Stimulated activated CD8-positive, alpha-beta memory T cell treated with anti-CD3 and anti-CD28 coated beads, Interleukin-15, amount 100 ng/mL, for 24 hours (primary cell): ENCODE measurements at places on chromosomes 12 and 14.

GRCh38 chr14:99254328-99255009 is 17.5 kb downstream of the BCL11B start:
- no peak for DNase-seq

DNA sequence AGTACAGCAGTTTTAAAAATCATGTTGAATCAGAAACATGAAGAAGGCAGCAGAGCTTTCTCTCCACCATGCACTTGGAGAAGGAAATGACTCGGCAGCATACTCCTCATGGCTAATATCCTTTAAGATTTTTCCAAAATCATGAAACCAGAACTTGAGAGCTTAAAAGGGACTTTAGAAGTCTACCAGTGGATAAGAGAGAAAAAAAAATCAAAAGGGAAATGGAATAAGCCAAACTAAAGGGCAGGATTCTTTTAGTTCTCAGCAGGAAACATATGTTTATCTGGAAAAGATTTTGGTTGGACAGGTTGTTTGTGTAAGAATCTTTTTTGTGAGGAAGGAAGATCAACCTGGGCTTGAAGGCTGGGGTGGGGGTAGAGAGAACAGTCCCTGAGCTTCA is 111.8 kb downstream of the PRKCH start:
- DNase-seq: no peak

GRCh38 chr14:102805371-102805891 is 28.2 kb downstream of the TRAF3 start:
- DNase-seq: no peak

DNA sequence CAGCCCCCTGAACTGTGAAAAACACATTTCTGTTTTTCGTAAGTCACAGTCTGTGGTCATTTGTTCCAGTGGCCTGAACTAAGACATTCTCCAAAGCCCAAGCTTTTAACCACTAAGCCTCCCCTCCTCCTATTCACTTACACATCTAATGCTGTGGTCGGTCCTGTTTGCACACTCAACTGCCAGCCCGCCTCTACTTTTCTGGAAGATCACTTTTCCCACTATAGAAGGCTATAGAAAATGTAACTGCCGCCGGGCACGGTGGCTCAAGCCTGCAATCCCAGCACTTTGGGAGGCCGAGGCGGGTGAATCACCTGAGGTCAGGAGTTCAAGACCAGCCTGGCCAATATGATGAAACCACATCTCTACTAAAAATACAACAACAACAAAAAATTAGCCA is 524.7 kb upstream of the TMEM132C start:
- no peak for DNase-seq

GRCh38 chr14:87995500-87996290 is 2.7 kb upstream of the GALC start:
- no peak for DNase-seq

- no peak for DNase-seq
Observed at GRCh38 chr12:42420395-42420794, 94.4 kb downstream of the PPHLN1 start.

DNA sequence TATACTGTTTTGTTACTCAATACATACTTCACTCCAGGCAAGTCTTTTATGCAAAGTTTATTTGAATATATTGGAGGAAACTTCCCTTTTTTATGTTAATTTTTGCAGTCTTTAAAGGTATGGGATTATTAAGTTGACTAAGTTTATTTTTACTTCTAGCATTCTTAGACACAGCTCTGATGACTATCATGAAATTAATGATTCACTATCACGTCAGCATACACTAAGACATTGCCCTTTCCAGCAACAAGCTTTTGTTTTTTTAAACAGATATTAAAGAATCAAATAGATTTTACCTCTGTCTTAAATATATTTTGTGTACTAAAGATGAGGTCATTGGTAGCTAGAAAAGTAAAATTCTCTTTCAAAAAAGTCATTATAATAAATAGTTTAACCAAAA is 52.1 kb downstream of the DERA start:
- DNase-seq: no peak

GRCh38 chr12:62347922-62348650 is 87.9 kb downstream of the USP15 start:
- DNase-seq: no peak

DNA sequence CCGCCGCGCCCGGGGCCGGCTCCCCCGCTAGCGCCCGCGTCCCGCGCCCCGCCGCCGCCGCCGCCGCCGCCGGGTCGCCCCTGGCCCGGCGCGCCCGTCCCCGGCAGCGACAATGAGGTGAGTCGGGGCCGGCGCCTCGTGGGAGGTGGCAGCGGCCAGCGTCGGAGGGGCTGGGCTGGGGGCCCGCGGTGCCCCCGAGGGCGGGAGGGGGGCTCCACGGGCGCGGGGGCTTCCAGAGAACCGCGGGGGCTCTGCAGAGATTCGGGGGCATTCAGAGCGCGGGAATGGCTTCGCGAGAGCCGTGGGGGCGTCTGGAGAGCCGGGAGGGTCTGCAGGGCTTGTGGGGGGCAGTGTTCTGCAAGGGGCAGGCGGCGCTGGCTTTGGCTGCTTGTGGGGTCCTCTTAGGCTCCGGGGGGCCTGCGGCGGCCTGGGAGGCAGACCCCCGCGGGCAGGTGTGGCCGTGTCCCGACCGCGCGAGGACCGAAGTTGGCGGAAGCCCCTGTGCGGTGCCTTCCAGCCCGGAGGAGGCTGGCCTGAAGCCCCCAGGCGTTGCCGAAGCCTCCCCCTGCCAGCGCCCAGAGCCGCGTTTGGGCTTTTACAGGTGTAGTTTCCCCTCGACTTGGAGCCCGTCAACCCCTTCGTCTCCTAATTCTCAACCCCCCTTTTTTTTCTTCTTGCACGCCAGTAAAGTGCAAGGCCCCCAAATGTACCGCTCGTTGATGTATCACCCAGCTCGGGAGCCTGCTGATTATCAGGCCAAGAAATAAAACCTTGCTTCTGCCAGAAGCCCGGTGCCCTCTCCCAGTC is 93.1 kb upstream of the EVL start:
- no peak for DNase-seq

DNA sequence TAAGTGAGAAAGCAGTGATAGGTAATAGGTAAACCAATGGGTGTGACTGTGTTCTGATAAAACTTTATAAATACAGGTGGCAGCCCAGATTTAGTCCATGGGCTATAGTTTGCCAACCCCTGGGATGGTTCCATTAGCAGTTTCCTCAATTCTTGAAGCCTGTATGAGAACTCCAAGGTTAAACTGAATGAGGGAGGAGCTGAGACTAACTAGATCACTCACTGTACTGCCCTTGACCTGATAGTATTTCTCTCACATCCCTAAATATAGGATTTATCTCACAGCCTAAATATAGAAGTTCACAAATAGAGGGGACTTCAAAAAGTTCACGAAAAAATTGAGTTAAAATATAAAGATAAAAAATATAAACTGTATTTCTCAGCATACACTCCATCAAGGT is 439.6 kb upstream of the CCDC196 start:
- no peak for DNase-seq

DNA sequence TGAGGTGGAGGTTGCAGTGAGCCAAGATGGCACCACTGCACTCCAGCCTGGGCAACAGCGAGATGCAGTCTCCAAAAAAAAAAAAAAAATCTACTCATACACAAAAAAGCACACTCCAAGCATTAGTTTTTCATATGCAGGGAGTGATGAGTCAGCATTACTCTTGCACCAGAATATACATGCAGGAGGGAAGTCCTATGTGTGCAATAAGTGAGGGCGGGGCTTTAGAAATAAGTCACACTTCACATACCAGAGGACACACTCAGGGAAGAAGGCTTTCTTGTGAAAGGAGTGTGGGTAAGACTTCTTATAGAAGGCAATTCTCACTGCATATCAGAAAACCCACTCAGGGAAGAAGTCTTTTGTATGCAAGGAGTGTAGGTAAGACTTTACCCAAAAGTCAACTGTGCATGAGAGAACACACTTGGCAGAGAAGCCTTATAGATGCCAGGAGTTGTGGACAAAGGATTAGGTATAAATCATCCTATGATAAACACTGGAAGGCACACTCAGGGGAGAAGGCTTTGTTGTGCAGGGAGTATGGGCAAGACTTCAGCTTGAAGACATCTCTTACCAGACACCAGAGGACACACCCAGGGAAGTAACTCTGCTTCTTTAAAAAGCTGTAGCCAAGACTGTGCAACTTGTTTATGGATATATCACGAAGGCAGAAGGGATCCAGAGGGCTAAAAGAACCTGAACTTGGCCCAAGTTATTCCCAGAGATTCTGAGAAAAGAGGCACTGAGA is 50.5 kb downstream of the ATF7 start:
- DNase-seq: no peak
